Right atrium auricular region (tissue), 2 donors: ENCODE measurements at places on chromosomes 13 and 19. TPM values are rescaled to one million over a fixed set of nuclear protein-coding genes. Genes with fewer than 3 reads are reported as not detected.

Gene FGF22
- total RNA-seq = 0.35 TPM

Gene NCAN
- not detected for total RNA-seq

Gene NOTCH3
- total RNA-seq = 34.2 TPM

Gene CGB8
- not detected for total RNA-seq

Gene BCL2L12
- total RNA-seq = 5.7 TPM

Gene RXFP2
- total RNA-seq = not detected

Gene FCAR
- 0.59 TPM for total RNA-seq

DNA sequence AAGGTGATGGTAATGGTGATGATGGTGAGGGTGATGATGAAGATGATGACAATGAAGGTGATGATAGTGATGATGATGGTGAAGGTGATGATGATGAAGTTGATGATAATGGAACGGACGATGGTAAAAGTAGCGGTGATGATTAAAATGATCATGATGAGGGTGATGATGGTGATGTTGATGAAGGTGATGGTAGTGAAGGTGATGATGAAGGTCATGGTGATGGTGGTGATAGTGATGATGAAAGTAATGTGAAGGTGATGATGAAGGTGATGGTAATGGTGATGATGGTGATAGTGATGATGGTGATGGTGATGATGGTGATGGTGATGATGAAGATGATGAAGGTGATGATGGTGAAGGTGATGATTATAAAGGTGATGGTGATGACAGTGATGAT, 66.1 kb downstream of the MBD3L2B start:
- no peak overlapping the region for H3K27ac ChIP-seq
- no peaks in the 10 kb centered on the region for H3K27me3 ChIP-seq
- no peaks in the 10 kb centered on the region for H3K36me3 ChIP-seq

DNA sequence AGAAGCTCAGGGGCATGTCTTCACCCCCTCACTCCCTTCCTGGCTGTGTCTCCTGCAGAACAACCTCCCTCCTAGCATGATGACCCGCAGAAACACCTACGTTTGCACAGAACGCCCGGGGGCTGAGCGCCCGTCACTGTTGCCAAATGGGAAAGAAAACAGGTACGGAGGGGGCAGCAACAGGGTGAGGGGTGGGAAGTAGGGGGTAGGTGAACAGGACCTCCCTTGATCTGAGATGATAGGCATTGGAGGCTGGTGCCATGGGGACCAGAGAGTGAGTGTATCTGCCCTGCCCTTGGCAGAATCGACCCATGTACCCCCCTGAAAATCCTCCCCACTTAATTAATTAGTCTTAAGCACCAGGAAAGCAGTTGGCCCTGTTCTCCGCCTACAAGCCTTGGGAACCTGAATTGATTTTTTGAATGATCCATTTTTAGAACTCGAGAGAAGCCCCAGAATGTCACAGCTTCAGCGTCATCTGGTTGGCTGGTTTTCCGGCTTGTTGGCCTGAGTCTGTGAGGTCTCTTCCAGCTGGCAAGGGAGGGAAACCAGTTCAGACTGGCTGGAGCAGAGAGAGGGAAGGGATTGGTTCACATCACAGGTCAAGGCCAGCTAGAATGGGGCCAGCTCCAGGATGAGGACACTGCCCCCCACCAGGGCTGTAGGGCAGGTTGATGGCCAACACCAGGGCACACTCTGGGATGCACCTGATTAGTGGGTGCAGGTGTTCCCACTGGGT, 28.2 kb downstream of the CKM start:
- H3K27me3 ChIP-seq = no peaks in the 10 kb centered on the region
- H3K27ac ChIP-seq = peak overlapping the region; percentile 78
- no peak for DNase-seq
- no peaks in the 10 kb centered on the region for H3K4me1 ChIP-seq
- H3K36me3 ChIP-seq = peaks cover 16% of the 10 kb centered on the region

- DNase-seq = no peak
- H3K27ac ChIP-seq = no peak overlapping the region
- H3K36me3 ChIP-seq = no peaks in the 10 kb centered on the region
- H3K4me3 ChIP-seq = no peak overlapping the region
Observed at GRCh38 chr19:30882411-30883005, 466.7 kb downstream of the TSHZ3 start.

DNA sequence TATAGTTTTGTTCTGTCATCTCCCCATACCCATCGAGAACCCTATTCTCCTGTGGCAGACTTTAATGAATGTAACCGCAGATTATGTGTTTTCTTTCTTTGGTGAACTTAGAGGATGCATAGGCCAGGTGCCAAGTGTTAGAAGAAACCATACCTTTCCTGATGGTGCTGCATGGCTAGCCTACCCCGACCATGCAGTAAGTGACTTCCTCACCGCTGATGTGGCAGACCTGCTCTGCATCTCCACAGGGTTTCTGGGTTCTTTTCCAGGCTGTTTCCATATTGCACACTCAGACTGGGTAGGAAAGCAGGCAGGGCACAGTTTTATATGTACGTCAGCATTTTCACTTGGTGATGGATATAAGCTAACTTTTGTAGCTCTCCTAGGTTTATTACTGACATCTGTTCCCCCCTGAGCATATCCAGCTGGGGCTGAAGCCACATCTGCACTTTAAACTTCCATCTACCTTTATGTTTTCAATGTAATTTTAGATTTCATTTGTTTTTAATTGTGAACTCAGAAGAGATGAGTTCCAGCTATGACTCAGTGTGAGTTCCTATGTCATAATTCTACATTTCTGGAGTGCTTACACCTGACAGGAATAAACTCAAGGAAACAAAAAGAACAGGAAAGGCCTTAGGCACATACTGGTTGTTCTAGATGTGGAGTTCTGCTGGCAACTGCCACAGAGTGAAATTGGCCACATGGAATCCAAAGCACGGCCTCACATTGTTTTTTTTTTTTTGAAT, 42.3 kb downstream of the LRCH1 start:
- DNase-seq = no peak
- no peak overlapping the region for H3K4me3 ChIP-seq
- no peaks in the 10 kb centered on the region for H3K36me3 ChIP-seq
- H3K27ac ChIP-seq = peak overlapping the region; percentile 32

GRCh38 chr13:83943530-83944279, 61.4 kb upstream of the SLITRK1 start:
- no peak overlapping the region for H3K4me3 ChIP-seq
- H3K27ac ChIP-seq = no peak overlapping the region
- no peaks in the 10 kb centered on the region for H3K27me3 ChIP-seq

DNA sequence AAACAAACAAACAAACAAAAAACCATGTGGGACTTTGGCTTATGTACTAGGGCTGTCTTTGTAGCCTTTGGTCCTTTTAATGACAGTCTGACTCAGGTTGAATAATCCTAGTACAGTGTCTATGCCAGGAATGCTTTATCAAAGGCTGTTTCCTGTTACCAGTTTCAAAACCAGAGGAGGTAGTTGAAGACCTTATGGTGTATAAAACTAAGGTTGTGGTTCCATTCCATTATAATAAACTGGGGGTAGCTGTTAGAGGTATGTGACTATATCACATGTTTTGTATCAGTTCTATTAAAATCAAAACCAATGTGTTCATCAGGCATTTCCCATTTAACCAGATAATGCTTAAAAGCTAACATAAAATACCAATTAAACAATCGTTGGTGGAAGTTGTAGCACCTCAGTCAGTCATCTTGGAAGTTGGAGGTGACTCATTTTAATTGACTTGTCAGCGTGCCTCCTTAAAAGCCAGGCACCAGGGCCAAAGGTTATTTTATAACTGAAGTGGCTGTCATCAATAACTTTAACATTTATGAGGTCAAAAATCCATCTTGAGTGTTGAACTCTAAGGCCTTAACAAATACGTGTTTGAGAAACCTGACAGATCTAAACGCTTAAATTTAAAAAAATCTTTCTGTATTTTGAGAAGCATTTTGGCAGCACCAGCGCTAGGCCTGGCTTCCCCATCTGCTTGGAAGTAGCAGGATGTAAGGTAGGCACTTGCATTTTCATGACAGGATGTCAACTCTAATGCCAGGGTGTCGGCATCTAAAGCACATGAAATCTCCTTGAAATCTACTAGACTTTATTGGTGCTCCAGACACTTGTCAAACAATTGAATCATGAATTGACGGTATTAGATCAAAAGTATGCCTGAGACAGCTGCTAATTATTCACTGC, 162.5 kb downstream of the LMO7 start:
- no peaks in the 10 kb centered on the region for H3K36me3 ChIP-seq
- H3K27me3 ChIP-seq = no peaks in the 10 kb centered on the region
- no peaks in the 10 kb centered on the region for H3K4me1 ChIP-seq
- H3K27ac ChIP-seq = no peak overlapping the region
- no peak for DNase-seq
- H3K4me3 ChIP-seq = no peak overlapping the region

GRCh38 chr19:40783711-40784110, 5.7 kb downstream of the RAB4B start:
- peaks cover 5% of the 10 kb centered on the region for H3K4me1 ChIP-seq
- H3K27ac ChIP-seq = no peak overlapping the region
- no peak overlapping the region for H3K4me3 ChIP-seq
- H3K36me3 ChIP-seq = no peaks in the 10 kb centered on the region
- H3K27me3 ChIP-seq = no peaks in the 10 kb centered on the region
- no peak for DNase-seq

- H3K27me3 ChIP-seq = no peaks in the 10 kb centered on the region
- no peaks in the 10 kb centered on the region for H3K36me3 ChIP-seq
- no peak overlapping the region for H3K27ac ChIP-seq
- DNase-seq = no peak
- peaks cover 15% of the 10 kb centered on the region for H3K4me1 ChIP-seq
Observed at GRCh38 chr19:29639086-29639485, 26.2 kb upstream of the PLEKHF1 start.

DNA sequence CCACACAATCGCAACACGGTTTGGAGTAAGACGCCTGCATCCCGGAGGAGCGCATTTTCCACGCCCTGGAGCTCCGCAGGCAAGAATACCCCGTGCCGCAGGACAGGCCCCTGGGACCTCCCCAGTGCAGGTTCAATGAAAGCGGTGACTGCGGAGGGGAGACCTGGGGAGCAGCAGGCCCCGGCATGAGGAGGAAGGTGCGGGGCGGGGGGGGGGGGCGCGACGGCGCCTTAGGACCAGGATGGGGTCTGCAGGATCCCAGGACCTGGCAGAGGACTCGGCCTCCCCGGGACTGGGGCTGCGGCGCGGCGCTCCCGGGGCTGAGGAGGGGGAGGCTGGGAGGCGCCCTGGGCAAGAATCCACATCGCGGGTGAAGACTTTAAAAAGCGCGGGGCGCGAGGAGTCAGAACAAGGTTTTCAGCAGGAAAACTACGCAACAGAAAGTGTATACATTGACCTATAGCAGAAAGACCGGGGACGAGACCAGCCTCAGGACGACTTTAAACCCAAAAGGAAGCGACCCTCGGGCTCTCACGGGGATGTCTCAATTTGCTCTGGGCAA, 432 bp downstream of the ZNF611 start:
- no peak for DNase-seq
- no peaks in the 10 kb centered on the region for H3K27me3 ChIP-seq
- H3K27ac ChIP-seq = peak overlapping the region; percentile 89

- H3K4me3 ChIP-seq = no peak overlapping the region
- H3K27me3 ChIP-seq = no peaks in the 10 kb centered on the region
- no peaks in the 10 kb centered on the region for H3K4me1 ChIP-seq
- no peak for DNase-seq
- no peaks in the 10 kb centered on the region for H3K36me3 ChIP-seq
Observed at GRCh38 chr19:6971366-6971765, 49.9 kb downstream of the MBD3L2B start.

DNA sequence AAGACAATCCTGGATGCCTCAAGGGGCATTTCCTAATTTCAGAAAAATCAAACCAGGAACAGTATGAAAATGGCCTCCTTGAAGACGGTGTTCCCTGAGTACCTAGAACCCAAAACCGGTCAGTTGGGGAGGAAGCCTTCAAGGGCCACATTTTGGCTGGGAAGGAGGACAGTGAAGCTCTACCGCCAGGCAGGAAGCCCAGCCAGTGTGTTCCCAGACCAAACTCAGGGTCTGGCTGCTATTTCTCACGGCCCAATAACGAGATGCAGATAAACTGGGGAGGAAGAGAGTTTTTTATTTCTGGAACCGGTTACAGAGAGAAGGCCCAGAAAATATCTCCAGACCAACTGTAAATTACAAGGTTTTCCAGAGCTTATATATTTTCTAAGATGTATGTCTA, 24.3 kb upstream of the CEACAM21 start:
- no peak overlapping the region for H3K4me3 ChIP-seq
- no peak for DNase-seq
- peak overlapping the region; percentile 20 for H3K27ac ChIP-seq

DNA sequence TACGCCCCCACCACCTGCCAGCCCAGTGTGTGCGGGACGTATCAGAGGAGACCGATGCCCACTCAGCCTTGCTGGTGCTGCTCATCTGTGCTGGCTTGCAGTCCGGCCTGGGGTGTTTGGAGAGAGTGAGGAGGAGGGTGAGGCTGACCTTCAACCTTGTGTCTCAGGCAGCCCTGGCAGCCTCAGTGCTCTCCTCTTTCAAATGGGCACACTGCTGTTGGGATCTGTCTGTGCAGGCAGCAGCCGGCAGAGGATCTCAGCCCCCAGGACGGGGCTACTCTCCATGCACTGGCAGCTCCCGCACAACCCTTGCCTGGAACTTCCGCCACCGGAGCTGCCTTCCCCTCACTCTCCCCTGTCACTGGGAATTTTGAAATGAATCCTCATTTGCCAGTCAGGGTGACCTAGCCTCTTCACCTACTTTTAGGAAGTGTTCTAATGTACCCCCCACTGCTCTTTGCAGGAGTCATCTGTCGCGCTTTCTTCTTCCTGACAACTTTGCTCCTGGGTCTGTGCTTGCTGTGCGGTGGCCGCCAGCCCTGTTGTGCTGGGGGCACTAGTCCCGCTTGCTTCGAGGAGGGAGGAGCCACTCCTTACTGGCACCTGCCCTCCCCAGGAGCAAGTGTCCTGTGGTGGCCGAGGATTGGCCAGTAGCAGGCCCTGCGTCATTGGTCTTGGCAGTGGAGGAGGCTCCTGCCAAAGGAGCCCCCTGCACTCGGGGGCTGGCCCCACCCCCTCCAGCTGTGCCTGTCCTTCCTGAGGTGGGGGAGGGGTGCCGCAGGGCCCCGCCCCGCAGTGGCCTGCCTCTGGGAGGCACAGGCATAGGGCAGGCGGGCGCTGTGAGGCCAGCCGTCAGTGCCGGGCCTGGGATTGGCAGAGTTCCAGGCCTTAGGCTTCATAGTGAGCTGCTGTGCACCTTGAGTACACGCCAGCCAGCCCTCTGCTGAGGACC, 53.4 kb downstream of the TSSK6 start:
- H3K4me1 ChIP-seq = no peaks in the 10 kb centered on the region
- no peak overlapping the region for H3K4me3 ChIP-seq
- peaks cover 23% of the 10 kb centered on the region for H3K36me3 ChIP-seq
- no peaks in the 10 kb centered on the region for H3K27me3 ChIP-seq

DNA sequence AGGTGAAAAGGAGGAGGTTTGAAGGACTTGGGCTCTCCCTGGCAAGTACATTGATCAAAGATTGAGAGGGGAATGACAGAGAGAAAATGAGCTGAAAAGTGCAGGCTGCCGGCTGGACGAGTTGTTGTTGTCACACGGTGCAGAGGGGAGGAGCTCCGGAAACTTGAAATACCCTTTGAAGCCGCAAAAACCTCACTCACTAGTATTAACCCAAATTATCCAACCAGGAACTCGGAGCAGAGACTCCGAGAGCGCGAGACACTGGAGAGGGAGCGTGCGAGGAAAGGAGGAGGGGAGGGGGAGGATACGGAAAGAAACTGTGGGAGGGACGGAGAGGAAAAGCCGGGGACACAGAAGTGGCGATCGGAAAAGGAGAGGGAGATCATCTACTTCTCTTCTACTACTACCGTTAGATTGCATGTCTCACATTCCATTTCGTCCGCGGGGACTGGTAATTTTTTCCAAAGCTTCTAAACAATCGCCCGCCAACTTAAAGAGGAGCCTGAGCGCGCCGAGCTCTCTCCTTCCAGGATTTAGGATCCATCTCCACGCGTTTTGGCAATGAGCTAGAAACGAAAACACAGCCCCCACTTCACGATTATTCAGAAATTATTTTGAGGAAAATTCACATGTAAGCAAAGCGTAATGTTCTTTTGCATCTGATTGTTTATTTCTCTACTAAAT, at the start of gene DACH1:
Gene DACH1, minus strand, starts transcription at position 74 of the 684 bp plus-strand sequence.
- no peak for DNase-seq
- peak within 1 kb of the TSS; percentile 75 for H3K27ac ChIP-seq
- no peaks in the 10 kb centered on the region for H3K27me3 ChIP-seq
- no peaks in the 10 kb centered on the region for H3K36me3 ChIP-seq
